ENCODE measurements at places on chromosomes 7 and 10.

- DNase-seq, result no peak
Measured at GRCh38 chr7:101172005-101172853, 6.9 kb upstream of the VGF start.

GRCh38 chr10:94299417-94299816 is 63.3 kb downstream of the NOC3L start:
- DNase-seq, result no peak

GRCh38 chr10:71048971-71049615 is 160.7 kb upstream of the PCBD1 start:
- no peak for DNase-seq

DNA sequence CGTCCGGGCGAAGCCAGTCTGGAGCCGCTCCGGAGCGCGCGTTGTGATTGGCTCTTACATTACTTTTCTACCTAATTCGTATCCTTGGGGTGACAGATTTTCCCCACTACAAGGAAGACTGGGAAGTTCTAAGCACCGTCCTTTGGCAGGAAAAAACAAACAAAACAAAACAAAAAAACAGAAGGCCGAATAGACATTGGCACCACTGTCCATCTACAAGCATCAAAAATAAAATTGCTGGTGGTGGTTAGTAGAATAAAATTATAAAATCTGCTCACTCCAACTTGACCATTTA is 651 bp upstream of the SKAP2 start:
- DNase-seq, result no peak

DNA sequence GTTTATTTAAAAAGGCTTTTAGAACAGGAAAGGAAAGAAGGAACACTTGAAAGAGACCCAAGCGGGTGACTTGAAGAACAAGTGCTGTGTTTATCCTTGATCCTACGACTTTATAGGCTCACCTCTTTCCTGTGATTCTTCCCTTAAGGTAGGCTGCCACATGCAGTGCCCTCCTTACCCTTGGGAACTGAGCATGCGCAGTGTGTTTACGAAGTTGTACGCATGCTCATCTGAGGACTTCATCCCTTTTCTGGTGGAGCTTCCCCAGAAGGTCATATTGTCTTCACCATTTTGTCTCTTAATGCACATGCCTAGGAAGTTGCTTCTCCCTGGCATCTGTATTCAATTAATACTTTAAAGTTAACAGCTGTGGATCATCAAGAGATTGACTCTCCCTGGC is 49.9 kb upstream of the VOPP1 start:
- no peak for DNase-seq

DNA sequence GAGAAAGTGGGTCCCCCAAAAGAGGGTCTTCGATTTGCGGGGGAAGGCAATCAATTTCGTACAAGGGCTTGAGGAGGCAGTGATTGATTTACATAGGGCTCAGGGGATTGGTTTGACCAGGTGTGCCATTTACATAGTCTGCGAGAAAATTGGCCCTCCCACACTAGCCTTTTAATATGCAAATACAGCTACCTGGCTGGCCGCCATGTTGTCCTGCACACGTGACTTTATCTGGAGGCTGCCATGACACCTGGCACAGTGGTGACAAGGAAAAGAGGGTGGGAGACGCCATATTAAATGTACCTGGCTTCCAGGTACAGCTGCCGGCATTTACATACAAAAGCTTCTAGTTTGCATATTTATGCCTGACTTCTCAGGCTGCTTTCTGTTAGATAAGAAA is 1577.2 kb upstream of the LRRTM3 start:
- no peak for DNase-seq

DNA sequence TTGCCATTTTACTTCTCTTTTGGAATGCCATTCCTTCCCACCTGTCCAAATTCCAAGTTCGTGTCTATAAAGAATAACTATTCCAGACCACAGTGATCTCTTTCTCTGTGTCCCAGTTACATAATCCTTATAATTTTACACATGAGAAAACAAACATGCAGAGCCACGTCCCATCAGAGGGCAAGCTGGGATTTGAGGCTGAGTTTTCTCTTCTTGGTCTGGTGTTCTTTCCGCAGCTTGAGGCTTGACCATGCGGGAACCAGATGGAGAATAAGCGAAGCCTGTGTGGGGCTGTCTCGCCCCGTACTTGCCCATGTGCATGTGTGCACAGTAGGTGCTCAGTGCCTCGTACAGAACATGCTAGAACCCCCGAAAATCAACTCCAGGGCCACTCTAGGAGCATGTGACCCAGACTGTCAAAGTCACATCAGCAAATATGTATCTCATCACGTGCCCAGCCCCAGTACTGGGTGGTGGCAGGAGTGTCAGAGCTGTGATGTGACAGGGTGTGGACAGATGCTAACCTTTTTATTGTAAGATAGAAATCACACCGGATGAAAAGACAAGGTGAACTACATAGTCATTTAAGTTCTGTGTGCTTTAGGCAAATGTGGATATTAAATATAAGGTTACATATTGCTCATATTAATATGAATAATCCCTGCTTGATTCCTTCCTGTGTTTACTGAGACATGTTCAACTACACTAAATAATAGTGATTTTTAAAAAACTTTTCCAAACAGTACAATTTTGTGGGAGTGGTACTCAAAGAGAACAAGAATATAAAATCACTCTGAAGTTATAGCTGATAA is 3.2 kb downstream of the INSIG1 start:
- no peak for DNase-seq

GRCh38 chr10:119078422-119079179 is 2.0 kb downstream of the EIF3A start:
- DNase-seq, result no peak

- no peak for DNase-seq
Measured at GRCh38 chr7:95250571-95250970, 73.8 kb downstream of the PON1 start.

- no peak for DNase-seq
Measured at GRCh38 chr7:22137466-22137865, 191.8 kb upstream of the CDCA7L start.

- DNase-seq, result no peak
Measured at GRCh38 chr10:44977287-44978212, 1.1 kb downstream of the DEPP1 start.

DNA sequence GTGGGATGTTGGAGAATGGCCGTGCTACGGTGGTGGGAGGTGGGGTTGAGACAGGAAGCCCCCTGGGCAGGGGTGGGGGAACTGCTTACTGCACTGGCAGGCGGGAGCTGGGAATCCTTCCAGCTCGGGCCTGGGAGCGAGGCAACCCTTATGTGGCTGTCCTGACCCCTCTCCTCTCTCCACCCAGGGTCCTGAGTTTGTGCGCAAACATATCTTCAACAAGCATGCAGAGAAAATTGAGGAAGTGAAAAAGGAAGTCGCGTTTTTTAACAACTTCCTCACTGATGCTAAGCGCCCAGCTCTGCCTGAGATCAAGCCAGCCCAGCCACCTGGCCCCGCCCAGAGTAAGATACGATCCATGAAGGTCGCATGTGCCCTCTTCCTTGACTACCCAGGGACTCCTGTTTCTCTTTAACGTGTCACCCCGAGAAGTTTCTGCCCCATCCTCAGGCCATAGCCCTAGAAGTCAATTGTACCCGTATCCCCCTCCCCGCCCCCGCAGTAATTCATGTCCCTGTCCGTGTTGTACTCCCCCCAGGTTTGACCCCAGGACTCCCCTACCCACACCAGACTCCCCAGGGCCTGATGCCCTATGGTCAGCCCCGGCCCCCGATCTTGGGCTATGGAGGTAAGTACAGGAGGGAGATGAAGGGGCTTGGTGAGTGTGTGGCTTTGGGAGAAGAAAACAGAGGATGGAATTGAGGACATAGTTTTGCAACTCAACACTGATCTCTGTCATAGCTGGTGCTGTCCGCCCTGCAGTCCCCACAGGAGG is 1.8 kb downstream of the UFSP1 start:
- peak; percentile 45 for DNase-seq

- DNase-seq, result no peak
Measured at GRCh38 chr7:121873289-121874194, 581 bp downstream of the PTPRZ1 start.

DNA sequence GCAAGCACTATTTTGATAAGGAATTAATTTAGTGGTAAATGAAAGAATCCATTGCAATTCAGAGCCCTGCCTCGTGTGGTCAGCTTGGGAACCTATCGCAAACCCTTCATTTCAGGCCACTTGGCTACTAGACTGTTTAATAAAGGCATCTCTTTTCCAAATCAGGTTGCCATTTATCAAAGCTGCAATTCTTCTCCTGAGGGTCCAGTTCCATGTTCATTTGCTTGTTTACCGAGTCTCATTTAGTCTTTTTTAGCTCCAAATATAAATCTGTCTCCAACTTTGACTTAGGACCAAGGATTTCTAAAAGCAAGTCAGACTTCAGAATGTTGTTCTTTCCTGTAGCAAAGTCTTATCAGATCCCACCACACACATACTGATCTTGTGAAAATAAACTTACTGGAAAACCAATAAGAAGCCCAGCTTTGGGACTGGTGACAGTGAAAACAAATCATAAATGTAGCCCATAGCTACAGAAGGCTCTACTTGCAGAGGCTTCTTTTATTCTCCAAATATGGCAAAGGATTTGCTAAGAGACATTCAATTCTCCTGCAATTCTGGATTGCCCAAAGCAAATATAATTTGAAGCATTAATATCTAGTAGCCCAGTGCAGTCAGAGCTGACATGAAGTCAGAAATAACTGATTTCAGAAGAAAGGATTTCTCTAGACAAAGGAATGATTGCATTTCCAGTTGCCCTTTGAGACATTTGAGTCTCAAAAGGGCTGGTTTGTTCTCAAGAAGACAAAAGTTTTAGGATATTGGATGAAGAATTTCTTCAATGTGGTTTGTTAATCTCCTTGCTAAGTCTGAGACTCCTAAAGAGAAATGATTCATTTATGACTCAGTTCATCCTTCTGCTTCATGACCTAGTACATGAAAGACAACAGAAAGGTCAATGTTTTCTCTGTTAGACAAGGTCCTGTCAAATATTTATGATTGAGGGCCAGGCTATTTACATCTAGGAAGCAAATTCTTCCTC is 28.0 kb downstream of the PPP1R3C start:
- DNase-seq, result no peak

DNA sequence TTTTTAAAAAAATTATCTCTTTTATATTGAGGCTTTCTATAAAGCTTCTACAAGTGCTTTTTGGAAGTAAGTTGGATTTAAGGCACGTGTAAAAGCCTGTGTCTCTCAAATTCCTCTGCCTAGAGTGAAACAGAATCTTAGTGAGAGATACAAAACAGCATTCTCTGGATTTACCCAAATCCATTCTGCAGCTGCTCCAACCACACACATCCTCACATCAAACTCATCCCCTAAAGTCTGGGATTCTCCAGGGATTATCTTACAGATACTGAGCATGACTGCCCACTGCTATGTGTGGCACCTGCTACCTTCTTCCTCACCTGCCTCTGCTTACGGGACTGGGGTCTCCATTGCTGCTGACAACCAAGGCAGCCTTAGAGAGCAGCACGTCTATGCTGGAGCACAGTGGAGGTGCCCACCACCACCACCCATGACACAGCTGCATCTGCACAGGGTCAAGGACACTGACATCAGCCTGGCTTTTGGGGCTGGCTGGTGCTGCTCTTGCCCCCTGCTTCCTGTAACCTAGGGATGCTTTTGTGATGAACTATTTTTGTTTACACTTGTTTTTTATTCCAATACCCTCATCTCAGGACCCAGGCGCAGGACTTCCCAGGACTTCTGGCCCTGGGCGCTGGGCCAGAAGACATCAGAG is 139.2 kb upstream of the NAMPT start:
- no peak for DNase-seq

- no peak for DNase-seq
Measured at GRCh38 chr7:17357952-17358351, 59.5 kb downstream of the AHR start.

DNA sequence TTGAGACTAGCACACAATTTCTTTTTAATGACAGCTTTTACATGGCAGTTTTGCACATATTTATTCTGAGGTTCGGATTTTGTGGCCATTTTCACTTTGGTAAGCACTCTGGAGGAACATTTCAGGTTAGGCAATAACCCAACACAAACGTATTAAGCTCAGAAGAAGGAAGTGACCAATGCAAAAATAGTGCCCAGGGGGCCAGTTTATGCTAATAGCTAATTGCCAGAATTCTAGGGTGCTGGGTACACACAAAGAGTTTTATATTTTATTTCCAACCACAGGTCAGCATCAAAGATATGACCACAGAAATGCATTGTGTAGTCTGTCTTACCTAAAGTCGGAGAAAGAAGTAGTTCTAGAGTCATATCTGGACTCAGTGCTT is 8.4 kb upstream of the AGR2 start:
- no peak for DNase-seq

DNA sequence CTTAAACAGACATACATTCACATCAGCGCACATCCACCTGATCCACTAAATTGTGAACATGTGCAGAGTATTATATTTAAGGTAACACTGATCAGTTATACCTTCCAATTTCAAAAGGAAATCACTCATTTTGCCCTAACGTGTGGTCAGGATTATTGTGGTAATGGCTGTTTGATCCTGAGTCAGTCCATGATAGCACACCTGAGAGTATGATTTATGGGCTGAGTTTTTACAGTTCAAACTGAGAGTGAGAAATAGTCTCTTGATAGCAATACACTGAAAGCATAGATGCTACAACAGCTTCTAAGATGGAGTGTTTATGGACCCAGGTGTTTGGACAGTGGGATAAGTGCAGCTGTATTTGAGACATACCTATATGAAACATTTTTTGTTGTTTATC is 96.7 kb downstream of the KIF20B start:
- no peak for DNase-seq

DNA sequence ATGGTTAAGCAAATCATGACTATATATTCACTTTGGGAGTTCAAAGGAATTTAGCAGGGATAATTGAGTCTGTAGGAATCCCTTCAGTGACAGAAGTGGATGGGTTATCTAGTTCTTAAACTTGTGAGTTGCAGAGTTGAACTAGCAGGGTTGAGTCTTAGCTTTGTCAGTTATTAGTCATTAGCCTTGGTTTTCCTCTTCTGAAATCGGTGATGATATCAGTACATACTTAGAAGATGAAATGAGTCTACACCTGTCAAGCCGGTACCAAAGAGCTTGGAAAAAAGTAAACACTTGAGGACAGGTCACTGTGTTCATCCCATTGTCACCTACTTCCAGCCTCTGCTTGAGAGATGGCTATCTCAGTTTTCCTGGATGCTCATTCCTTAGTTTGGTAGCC is 73.5 kb downstream of the BUB3 start:
- no peak for DNase-seq

DNA sequence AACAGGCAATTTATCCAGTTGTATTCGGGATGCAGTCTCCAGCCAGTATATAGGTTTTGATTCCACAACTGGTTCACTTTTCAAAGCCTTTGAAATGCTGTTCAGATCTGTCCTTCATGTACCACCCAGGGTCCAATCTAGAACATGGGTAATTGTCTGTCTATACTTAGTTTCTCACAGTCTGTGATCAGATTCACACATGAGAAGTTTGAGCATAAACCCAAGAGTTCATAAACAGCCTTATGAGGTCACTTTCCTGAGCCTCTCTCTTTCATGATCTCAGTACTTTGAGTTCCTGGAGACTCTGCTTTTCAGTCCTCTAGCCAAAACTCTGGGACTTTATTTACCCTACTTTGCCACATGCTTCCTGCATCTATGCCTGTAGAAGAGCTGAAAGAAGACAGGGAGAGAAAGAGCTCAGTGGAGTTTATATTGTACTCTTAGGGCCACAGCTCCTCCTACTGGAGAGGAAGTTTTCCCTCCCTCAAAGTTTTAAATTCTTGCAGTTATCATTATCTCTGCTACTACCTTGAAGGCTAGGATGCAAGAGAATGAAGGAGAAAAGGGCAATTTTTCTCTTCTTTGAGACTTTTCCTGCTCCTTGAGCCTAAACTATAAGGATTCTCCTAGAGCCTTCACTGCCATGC is 172.0 kb downstream of the ZEB1 start:
- no peak for DNase-seq

- DNase-seq, result no peak
Measured at GRCh38 chr10:28355376-28355775, 52.5 kb upstream of the MPP7 start.
